ENCODE measurements at places on chromosomes 11 and 22. TPM values are rescaled to one million over a fixed set of nuclear protein-coding genes. Genes with fewer than 3 reads are reported as not detected.

DNA sequence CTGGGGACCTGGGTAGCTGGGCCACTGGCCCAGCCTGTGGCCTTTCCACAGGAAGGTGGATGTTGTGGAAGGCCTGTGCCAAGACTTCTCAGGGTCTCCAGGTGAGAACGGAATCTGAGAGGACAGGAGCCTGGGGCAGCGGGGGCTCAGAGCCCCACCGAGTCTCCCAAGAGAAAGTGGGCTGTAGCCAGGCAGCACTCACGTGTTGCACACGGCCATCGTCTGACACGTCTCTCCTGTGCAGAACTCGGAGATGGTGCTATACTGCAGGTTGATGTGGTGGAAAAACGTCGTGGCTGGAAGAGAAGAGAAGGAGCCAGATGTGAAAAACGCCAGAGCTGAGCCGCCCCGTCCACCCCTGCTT, 6.4 kb downstream of the MOB2 start:
- DNase-seq: no peak
- no peaks in the 10 kb centered on the region for H3K27me3 ChIP-seq

GRCh38 chr11:76698321-76699043, 27.9 kb upstream of the LRRC32 start:
- DNase-seq: no peak
- H3K36me3 ChIP-seq: no peaks in the 10 kb centered on the region
- H3K4me1 ChIP-seq: no peaks in the 10 kb centered on the region

GRCh38 chr11:66218846-66219620, 49.4 kb upstream of the RAB1B start:
- no peak for DNase-seq
- no peaks in the 10 kb centered on the region for H3K27me3 ChIP-seq
- peaks cover 11% of the 10 kb centered on the region for H3K4me1 ChIP-seq
- peaks cover 15% of the 10 kb centered on the region for H3K36me3 ChIP-seq
- no peak overlapping the region for H3K4me3 ChIP-seq
- H3K27ac ChIP-seq: no peak overlapping the region

ARHGAP32 gene
- 4.6 TPM for polyA plus RNA-seq

- no peak overlapping the region for H3K27ac ChIP-seq
- DNase-seq: peak; percentile 84
- no peaks in the 10 kb centered on the region for H3K27me3 ChIP-seq
- no peaks in the 10 kb centered on the region for H3K36me3 ChIP-seq
These were observed 128.1 kb upstream of the LDLRAD3 start for GRCh38 chr11:35815556-35816315.

- no peak overlapping the region for H3K27ac ChIP-seq
- no peak overlapping the region for H3K4me3 ChIP-seq
- no peaks in the 10 kb centered on the region for H3K27me3 ChIP-seq
- H3K36me3 ChIP-seq: no peaks in the 10 kb centered on the region
- H3K4me1 ChIP-seq: no peaks in the 10 kb centered on the region
These were observed 29.2 kb downstream of the PDGFD start for GRCh38 chr11:104134745-104135144.

CBY1 gene
- polyA plus RNA-seq: 40.9 TPM

DNA sequence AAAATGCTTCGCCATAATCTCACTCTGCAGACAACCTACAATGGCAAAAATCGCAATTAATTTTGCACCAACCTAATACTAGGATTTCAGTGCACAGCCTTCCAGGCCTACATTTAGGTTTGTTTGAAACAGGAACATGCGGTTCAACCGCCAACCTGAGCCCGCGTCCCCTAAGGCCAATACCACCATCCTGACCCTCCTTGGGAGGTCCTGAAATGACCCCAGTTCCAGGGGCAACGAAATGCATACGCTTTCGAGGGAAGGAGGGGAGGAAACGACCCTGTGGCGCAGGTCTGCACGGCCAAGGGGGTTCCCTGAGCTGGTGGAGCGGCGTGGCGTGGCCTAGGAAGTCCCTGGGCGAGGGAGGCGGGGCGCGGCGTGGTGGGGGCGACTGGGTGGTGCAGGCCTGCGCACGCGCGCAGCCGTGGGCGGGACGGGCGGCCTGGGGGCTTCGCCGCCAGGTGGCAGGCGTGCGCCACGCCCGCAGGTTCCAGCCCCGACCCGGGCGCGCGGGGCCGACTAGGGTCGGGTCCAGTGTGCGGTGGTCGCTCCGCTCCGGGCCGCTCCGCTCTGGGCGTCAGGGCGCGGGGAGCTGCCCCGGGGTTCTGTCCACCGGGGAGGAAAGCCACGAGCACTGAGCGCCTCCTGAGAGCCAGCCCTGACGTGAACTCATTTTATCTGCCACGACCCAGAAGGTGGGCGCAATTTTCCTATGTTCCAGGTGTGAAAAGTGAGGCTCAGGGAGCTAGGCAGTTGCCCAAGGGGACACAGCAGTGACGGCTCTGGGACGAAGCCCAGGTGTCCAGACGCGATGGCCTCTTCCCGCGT, 94.1 kb downstream of the SWAP70 start:
- H3K4me1 ChIP-seq: peaks cover 36% of the 10 kb centered on the region
- H3K27ac ChIP-seq: peak overlapping the region; percentile 90
- H3K36me3 ChIP-seq: no peaks in the 10 kb centered on the region
- no peaks in the 10 kb centered on the region for H3K27me3 ChIP-seq
- peak overlapping the region; percentile 78 for H3K4me3 ChIP-seq
- peak; percentile 88 for DNase-seq

LMO1 gene
- not detected for polyA plus RNA-seq

CHRM1 gene
- polyA plus RNA-seq: 0.48 TPM

EXPH5 gene
- 2.8 TPM for polyA plus RNA-seq

GRCh38 chr11:70250876-70251658, 19.4 kb upstream of the PPFIA1 start:
- H3K27me3 ChIP-seq: peaks cover 7% of the 10 kb centered on the region
- H3K27ac ChIP-seq: no peak overlapping the region
- DNase-seq: no peak
- no peaks in the 10 kb centered on the region for H3K36me3 ChIP-seq
- H3K4me3 ChIP-seq: no peak overlapping the region
- no peaks in the 10 kb centered on the region for H3K4me1 ChIP-seq

RFPL1 gene
- not detected for polyA plus RNA-seq

MPEG1 gene
- 5.2 TPM for polyA plus RNA-seq

CD248 gene
- polyA plus RNA-seq: 2.3 TPM

PRR33 gene
- polyA plus RNA-seq: not detected

SMARCB1 gene
- 34.0 TPM for polyA plus RNA-seq

BDNF gene
- 0.81 TPM for polyA plus RNA-seq

- H3K27me3 ChIP-seq: no peaks in the 10 kb centered on the region
- peaks cover 31% of the 10 kb centered on the region for H3K36me3 ChIP-seq
- no peak for DNase-seq
- peaks cover 18% of the 10 kb centered on the region for H3K4me1 ChIP-seq
- H3K27ac ChIP-seq: no peak overlapping the region
These were observed 68.8 kb downstream of the PRDM11 start for GRCh38 chr11:45215098-45215865.

- no peak overlapping the region for H3K4me3 ChIP-seq
- no peak for DNase-seq
- H3K27ac ChIP-seq: no peak overlapping the region
- no peaks in the 10 kb centered on the region for H3K4me1 ChIP-seq
These were observed 169.7 kb downstream of the SOX6 start for GRCh38 chr11:16186680-16187079.

DNA sequence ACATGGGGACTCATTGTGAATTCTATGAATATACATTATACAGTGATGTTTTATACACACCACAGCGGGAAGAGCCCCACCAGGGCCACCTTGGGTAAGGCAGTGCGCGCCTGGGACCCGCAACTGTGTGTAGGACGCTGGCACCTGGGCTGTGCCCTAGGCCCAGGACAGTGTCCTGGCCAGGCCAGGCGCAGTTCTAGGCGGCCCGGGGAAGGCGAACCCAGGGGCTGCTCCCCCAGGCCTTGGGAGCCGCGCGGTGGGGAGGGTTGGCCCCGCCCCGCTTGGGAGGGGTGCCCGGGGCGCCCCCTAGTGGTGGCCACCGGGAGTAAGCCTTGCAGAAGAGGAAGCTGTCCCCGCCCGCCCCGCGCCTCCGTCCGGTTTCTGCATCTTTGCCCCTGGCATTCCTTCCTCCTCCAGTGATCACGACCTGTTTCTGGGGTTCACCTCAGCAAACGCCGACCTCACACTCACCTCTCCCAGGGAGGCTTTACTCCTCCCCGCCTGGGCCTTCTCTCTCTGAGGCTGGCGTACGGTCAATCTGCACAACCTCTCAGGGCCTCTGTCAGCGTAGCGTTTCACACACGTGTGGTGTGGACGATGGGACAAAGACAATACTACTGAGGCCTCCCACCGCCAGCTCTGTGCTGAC, 9.5 kb upstream of the EHD1 start:
- no peaks in the 10 kb centered on the region for H3K27me3 ChIP-seq
- H3K27ac ChIP-seq: peak overlapping the region; percentile 84
- peak overlapping the region; percentile 31 for H3K4me3 ChIP-seq
- H3K4me1 ChIP-seq: peaks cover 50% of the 10 kb centered on the region
- DNase-seq: peak; percentile 88

- no peak for DNase-seq
- no peaks in the 10 kb centered on the region for H3K27me3 ChIP-seq
- no peaks in the 10 kb centered on the region for H3K4me1 ChIP-seq
- H3K36me3 ChIP-seq: no peaks in the 10 kb centered on the region
These were observed 908.5 kb downstream of the BRD1 start for GRCh38 chr22:48919187-48919590.

ASCL2 gene
- 6.3 TPM for polyA plus RNA-seq

GRCh38 chr22:47432683-47433082, 670.2 kb downstream of the TBC1D22A start:
- no peak overlapping the region for H3K27ac ChIP-seq
- H3K4me1 ChIP-seq: no peaks in the 10 kb centered on the region
- no peak overlapping the region for H3K4me3 ChIP-seq
- H3K36me3 ChIP-seq: no peaks in the 10 kb centered on the region

RRM1 gene
- polyA plus RNA-seq: 17.2 TPM

OR52E8 gene
- polyA plus RNA-seq: not detected

OR51I1 gene
- polyA plus RNA-seq: not detected

DNA sequence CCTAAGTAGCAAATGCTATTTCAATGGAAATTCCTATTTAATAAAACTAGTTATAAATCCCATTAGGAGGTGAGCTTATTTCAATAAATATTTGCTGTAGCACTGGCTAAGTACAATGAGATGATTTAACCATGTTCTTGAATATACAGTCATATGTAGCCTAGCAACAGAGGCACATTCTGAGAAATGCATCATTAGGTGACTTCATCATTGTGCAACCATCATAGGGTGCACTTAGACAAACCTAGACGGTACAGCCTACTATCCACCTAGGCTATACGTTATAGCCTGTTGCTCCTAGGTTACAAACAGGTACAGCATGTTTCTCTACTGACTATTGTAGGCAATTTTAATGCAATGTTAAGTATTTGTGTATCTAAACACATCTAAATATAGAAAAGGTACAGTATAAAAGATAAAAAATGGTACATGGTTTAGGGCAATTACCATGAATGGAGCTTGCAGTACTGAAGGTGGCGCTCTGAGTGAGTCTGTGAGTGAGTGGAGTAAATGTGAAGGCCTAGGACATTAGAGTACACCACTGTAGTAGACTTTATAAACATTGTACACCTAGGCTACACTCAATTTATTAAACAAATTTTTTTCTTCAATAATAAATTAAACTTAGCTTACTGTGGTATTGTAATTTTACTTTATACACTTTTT, 350.1 kb downstream of the CASP12 start:
- H3K27me3 ChIP-seq: no peaks in the 10 kb centered on the region
- H3K4me3 ChIP-seq: no peak overlapping the region

HOATZ gene
- not detected for polyA plus RNA-seq

SCUBE1 gene
- polyA plus RNA-seq: 0.62 TPM

CALCB gene
- 0.12 TPM for polyA plus RNA-seq

- no peaks in the 10 kb centered on the region for H3K36me3 ChIP-seq
- H3K4me1 ChIP-seq: peaks cover 42% of the 10 kb centered on the region
- H3K4me3 ChIP-seq: no peak overlapping the region
These were observed 65.2 kb downstream of the CSTPP1 start for GRCh38 chr11:47001781-47002181.
